Stimulated activated CD4-positive, alpha-beta T cell treated with anti-CD3 and anti-CD28 coated beads, Interleukin-2, amount 100 ng/mL, for 4 hours (primary cell): ENCODE measurements at places on chromosomes 7 and 10.
A peak's percentile ranks its signal among the peaks of the same experiment; 100 is the strongest.

- DNase-seq = no peak
Observed at GRCh38 chr7:72539702-72540101, 127.6 kb upstream of the CALN1 start.

GRCh38 chr10:125084191-125084613 is 76.2 kb downstream of the CTBP2 start:
- no peak for DNase-seq

GRCh38 chr10:11036424-11037011 is 18.8 kb downstream of the CELF2 start:
- no peak for DNase-seq

DNA sequence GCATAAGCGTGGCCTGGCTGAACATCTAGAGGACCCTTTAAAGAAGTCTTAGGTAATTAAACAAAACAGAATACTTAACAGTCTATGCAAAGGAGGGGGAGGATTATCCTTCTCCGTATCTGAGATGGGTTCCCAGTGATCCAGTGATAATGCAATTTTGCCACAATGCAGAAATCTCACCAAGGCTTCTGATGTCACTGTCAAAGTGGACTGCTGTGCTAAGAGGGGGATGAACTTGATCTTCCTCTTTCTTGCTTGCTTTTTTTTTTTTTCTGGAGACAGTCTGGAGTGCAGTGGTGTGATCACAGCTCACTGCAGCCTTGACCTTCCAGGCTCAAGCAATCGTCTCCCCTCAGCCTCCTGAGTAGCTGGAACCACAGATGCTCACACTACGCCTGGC is 30.8 kb downstream of the GATA3 start:
- DNase-seq = no peak

DNA sequence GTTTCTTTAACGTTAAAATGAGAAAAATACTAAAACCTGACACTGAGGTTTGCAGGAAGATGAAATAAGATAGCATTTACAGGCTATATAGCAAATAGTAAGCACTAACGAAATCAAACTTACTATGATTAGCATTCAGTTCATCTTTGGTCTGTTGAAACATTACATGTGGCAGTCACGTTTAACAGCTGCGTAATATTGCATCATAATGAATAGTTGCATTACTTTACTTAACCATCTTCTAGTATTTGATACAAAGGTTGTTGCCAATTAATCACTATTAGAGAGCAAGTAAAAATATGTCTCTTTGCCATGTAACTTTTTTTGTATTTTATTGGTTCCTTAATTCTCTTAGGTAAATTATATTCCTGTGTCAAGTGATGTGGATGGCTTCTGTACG is 131.8 kb upstream of the GHITM start:
- no peak for DNase-seq

GRCh38 chr7:44072364-44073231 is 7.2 kb upstream of the PGAM2 start:
- peak; percentile 14 for DNase-seq

GRCh38 chr10:43872644-43873043 is 224.0 kb upstream of the ZNF32 start:
- DNase-seq = no peak

- DNase-seq = no peak
Observed at GRCh38 chr7:40717242-40717641, 582.4 kb downstream of the SUGCT start.

GRCh38 chr7:156545979-156546378 is 94.6 kb upstream of the RNF32 start:
- DNase-seq = no peak

GRCh38 chr7:130649004-130649790 is 19.4 kb downstream of the COPG2 start:
- no peak for DNase-seq

DNA sequence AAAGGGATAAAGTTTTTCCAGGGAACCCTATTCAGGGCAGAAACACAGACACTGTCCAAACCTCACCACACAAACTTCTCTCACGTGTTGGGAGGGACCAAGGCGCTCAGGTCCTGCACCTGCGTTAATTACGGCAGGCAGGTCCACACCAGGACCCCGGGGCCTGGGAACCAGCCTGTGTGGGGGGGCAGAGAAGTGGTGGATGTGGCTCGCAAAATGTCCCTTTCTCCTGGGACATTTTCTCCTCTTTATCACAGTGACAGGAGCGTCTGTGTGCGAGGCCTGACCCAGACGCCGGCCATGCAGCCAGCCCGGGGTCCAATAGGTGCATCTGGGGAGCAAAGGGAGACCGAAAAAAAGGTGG is 73.4 kb upstream of the ZNF722 start:
- no peak for DNase-seq

DNA sequence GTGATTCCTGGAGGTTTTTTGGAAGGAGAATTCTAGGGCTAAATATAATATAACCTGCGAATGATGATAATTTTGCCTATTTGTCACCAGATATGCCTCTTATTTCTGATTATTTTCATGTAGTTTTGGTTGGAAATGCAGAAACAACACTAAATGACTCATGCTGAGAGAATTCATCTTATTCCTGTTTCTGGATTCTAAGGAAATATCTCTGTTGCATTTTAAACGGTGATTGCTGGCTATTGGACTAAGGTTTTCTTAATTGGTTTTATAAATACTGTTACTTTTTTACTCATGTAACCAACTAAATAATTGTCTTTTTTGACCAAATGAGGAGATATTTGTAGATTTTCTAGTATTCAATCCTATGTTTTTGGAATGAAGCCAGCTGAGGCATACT is 204.9 kb upstream of the NPSR1 start:
- DNase-seq = no peak

DNA sequence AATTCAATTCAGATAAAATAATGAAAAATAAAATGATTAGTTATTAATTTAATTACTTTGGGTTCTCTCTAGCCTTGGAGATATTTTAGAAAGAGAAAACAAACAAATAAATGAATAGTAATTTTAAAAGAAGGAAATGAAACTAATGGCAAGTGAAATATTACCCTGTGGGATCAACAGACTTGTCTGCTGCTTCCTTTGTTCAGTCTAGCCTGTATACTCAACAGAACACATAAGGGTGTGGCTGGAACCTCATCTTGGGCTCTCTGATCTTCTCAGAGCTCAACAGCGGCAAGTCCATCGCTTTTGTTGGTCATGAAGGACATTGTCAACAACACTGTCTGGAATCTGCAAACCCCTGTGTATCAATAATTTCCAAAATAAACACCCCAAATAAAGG is 904.9 kb downstream of the IPMK start:
- DNase-seq = no peak

GRCh38 chr7:131681961-131682360 is 125.5 kb upstream of the PODXL start:
- no peak for DNase-seq

DNA sequence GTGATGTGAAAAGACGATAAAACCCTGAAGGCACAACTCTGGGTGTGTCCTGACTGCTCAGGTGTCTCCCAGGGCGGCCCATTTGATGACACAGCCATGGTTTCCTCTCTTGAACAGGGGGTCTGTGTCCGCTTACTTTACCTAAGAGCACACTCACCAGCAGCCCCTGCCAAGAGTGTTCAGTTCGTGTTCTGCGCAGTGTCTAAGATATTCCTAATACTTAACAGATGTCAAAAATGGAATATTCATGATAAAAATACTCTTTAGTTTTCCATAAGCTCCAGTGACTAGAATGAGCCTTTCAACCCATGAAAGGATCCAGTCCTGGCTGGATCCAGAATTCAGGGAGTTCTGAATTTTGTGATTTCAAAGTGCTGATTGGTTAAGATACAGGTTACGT is 492.4 kb downstream of the TNS3 start:
- DNase-seq = no peak

DNA sequence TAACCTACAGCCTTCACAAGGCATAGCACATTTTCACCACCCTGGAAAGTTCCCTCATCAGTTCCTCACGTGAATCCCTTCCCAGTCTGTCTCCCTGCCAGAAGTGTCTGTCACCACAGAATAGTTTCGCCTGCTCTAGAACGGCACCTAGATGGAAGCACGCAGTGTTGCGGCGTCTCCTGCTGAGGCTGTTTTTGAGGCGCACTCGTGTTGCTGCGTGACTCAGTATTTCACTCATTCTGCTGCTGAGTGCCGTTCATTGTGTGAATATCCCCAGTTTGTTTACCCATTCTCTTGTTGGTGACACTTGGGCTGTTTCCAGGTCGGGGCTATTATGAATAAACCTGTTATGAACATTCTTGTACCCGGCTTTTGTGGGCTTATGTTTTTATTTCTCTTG is 12.8 kb downstream of the NOS3 start:
- no peak for DNase-seq

- DNase-seq = no peak
Observed at GRCh38 chr7:128886391-128887168, 23.9 kb downstream of the ATP6V1F start.

DNA sequence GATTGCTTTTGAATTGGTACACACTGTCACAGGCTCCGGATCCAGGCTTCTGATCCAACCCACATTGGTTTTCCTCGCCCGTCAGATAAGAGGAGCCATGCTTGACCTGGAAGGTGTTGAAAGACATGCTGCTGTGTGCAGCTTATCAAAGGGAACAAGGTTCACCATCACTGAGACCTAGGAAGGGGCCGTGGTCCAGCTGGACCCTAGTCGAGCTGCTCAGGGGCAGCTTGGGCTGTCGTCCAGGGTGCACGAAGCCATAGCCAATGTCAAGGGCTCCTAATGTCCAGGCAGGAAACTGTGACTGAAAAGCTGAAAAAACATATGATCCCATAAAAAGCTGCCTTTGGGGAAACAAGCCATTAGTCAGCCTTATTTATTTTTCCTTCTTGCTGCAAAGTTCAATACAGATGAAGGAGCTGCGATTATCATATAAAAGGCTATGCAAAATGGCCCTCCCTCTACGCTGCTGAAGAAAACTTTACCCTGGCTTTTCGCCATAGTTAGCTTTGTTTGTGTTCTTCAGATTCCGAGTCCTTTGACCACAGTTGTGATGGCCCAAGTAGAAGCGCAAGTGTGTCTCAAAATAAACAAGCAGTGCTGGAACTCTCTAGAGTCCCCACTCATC is 118.0 kb downstream of the CREB5 start:
- no peak for DNase-seq

- peak; percentile 21 for DNase-seq
Observed at GRCh38 chr10:5442065-5442989, 30.0 kb downstream of the NET1 start.

- no peak for DNase-seq
Observed at GRCh38 chr7:69739931-69740431, 141.7 kb downstream of the AUTS2 start.

DNA sequence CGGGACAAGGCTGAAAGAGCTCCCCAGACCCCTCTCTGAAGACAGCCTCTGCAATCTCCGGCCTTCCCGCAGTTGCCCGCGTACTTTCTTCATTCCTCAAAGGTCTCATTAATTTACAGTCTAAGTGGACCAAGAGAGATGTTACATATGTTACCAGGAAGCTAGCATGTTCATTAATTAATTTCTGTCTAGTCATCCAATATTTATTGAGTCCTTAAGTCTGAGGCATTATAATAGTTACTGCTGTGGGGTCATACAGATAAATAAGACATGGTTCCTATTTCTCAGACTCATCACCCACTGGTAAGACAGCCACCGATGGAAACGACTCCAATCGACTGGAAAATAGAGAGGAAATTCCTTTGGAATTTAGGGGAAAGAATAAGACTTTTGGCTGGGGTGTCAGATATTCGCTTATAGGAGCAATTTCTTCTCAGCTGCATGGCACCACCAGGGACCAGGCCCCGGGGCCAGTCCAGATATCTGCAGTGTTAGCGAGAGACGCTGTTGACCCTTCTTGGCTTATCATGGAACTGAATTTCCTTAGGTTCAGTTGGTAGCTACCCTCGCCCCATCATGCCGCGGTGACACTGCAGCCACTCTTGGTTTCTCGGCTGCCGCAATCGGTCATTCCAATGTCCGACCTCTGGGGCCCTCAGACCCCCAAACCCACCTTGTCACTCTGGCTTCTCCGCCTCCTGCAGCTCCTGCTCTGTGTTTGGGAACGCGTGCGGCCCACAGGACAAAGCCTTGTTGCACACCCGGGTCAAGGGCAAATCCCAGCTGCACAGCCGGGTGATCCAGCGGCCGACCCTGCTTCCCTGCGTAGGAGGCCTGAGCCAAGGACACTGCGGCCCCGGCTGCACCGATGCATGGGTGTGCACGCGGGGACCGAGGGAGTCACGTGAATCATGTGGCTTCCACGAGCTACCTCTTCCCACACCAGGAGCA is 383.2 kb downstream of the DNAJB6 start:
- DNase-seq = no peak

DNA sequence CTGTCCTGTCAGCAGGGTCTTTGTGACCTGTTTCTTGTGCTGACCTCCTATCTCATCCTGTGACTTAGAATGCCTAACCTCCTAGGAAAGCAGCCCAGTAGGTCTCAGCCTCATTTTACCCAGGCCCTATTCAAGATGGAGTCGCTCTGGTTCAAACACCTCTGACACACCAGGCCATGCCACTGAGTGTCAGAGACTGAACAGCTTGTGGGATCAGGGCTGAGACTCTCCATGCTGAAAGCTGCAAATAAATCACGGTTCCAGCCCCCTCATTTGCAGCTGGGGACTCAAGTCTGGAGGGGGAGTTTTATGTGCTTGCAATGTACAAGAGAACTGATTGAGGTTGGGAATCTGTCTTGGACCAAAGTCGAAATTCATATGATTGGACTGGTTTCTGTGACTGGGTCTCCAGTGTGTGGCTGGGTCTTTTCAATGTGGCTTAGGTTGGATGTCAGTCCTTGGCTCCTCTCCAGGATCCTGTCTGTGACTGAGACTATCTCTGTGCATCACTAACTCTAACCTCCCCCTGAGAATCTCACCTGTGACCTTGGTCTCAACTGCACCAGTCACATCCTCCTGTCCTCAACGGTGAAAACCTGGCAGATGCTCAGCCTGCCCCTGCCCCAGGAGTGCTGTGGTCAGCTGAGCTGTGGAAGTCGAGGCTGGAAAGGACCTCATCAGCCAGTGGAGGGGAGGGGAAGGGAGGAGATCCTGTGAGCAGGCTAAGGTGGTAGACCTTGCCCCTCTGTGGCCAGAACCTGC is 11.7 kb downstream of the PRF1 start:
- no peak for DNase-seq

DNA sequence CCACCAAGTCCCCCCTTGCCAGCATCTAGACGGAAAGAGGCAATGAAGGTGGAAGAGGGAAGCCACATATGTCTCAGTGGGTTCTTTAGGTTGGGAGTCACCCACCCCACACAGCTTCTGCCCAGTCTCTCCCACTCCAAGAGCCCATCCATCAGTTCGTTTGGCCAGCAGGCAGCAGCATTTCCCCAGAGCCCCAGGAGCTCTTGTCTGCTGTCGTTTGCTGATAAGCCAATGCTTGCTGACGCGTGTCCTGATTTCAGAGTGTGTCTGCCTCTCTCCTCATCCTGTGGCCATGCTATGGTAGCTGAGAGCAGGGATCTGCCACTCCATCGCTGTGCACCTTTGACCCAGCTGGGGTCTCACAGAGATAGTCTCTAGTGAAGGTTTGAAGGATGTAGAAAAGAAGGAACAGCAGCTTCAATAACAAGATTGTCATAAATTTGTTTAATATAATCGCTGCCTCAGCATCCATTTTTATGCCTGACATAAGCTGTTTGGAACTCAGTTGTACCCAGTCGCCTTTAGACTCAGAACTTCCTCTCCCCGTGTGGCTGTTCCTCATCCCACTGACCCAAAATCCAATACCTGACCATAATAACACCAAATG is 39.4 kb upstream of the GDF10 start:
- no peak for DNase-seq

- DNase-seq = no peak
Observed at GRCh38 chr7:27434756-27435400, 192.3 kb downstream of the EVX1 start.

GRCh38 chr10:6563075-6563474 is 17.0 kb downstream of the PRKCQ start:
- no peak for DNase-seq
